ENCODE measurements at places on chromosomes 6 and 20.

DNA sequence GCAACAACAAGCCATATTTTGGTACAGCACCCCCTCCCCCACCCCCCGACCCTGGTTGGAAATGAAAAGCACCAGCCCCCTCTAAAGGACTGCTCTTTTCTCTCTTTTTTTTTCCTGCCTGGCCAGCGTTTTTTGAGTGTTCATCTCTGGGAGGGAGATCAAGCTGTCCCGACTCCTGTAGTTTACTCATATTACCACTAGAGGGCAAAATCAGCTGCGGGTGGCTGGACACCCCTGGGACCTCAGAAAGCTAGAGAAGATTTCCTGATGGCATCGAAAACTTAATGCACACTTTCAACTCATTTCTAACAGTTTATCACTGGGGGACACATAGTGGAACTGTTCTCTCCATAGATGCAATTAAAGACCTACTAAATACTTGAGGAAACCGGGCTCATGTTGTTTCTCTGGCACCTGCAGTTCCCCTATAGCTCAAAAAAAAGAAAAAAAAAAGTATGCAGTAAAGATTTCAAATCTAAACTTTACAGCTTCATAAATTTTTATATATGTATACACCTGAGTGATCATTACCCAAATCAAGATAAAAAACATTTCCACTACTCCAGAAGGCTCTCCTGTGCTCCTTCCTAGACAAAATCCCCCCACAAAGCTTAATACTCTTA is 24.4 kb downstream of the CNBD2 start:
- DNase-seq, result peak; percentile 17

DNA sequence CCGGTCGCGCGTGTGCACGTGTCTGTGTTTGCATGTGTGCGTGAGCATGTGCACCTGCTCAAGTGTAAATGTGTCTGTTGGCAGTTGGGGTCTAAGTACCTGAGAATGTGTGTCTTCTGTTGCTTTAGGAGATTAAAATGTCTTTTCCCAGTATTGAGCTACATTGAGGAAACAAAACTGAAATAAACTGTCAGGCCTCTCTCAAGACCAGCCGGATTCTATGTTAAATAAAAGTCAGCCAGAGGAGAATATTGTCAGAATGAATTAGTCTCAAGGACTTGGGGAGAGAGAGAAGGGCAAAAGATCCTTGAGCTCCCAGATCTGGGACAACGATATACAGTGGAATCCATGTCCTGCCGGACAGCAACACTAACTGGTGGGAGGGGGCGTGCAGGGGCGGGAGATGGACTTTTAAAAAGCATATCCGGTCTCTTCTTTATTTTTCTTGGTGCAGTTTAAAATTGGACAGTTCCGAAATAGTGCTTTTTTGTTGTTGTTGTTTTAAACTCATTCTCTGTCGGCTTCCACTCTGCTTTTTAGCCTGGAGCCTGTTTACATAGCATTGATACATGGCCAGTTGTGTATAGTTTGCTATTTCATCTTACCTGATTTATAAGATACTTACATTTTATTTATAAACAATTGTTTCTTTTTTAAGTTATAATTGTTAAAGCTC is 3.3 kb upstream of the TBX18 start:
- DNase-seq, result no peak

DNA sequence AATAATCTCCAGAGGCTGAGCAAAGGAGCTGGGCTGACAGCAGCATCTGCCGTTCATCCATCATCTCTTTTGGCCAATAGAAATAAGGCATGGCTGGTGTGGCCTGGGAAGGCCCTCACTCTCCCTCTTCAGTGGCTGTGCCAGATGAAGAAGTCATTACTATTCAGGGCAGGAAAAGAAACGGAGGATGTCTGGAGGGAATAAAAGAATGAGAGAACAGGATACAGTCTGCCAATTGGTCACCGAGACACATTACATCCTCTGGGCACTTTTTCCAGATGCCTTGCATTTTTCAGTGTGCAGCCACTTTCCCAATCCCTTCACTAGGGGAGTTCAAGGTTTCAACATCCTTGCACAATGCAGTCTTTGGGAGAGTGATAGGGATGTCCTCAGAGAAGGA is 32.2 kb upstream of the VGLL2 start:
- DNase-seq, result no peak

GRCh38 chr6:128295670-128296069 is 224.7 kb downstream of the PTPRK start:
- no peak for DNase-seq

- DNase-seq, result no peak
Measured at GRCh38 chr20:5660346-5660745, 89.9 kb upstream of the SHLD1 start.

DNA sequence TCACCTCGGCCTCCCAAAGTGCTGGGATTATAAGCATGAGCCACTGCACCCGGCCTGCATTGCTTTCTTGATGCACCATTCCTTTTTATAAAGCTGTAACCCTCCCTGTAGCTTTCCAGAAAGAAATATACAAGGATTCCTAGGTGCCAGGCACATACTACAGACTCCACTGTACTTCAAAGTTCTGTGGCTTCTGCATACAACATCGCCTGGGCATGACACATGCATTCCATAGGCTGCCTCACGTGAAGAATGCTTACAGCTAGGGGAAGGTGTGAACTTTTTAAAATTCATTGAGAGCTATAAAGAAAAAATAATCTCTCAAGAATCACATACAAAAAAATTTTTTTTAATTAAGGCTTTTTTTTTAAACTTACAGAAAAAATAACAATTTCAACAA is 50.2 kb downstream of the TRAM2 start:
- DNase-seq, result no peak

DNA sequence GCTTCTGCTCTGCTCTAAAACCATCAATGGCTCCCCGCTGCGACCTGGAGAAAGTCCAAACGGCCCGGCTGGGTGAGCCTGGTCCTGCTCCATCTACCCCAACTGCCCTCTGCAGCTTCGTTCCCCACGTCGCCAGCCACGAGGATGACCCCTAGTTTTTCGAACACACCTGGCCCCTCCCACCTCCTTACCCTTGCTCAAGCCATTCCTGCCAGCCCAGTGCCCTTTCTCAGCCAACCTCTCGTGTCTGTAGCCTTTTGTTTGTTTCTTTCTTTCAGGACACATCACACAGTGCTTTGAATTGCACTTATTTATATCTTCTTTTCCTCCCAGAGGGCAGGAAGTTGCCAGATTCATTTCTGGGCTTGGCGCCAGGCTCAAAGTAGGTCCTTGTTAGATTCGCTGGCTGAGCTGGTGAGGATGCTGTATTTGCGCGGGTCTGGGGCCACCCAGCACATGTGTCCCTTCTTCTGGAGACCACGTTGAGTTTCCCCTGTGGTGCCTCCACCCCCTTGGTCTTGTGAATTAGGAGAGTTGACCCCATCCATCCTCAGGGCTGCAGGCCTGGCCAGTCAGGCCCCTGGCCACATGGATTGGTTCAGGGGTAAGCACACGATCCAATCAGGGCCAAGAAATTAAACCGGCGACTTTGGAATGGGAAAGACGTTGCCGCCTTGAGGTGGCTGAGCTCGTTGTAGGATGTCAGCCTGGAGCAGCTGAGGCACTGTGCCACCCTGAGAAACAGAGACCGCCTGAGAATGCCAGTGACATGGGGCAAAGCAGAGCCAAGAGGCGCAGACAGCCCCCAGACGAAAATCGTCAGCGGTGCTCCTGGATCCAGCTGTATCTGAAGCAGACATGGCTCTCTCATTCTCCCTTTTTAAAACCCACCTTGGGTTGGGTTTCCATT is 156.0 kb downstream of the CEBPB start:
- DNase-seq, result no peak

DNA sequence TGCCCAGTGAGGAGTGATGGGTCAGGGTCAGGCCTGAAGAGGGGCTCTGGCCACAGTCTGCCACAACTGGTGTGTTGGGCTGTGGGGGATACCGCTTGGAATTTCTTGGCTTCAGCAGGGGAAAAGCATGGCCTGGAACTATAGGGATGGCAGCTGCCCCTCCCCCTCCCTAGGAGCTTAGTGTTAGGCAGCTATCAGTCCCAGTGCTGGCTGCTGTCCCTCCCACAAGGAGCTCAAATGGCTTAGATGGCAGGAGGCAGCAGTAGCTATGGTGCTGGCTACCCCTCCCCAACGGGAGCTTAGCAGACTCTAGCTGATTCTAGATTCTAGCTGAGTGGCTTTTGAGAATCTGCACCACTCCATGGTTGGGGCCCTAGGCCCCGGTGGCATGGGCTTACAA is 414.5 kb upstream of the HSF2 start:
- DNase-seq, result no peak

DNA sequence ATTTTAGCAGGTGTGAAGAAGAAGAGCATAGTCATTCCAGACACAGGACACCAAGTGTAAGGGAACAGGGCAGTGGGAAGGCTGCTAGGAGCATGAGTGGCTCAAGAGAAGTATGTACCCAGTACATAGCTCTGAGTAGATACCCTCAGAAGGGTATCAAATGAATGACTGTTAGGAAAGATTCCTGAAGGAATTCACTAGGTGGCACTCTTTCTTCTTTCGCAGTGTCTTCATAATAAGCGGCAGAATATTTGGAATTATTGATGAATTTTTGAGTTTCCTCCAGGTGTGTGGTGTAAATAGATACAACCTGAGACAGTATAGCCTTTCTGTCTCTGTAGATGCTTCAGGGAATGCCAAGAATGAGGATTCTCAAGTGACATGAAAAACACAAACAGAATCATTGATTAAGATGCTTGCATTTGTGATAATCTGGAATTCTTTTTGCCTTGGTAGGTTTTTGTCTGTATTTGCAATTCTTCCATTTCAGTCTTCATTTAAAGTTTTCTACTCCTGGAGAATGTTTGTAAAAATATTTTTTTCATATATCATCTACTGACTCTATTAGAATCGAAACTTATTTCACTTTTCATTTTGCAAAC is 264.3 kb upstream of the RIMS1 start:
- DNase-seq, result no peak

DNA sequence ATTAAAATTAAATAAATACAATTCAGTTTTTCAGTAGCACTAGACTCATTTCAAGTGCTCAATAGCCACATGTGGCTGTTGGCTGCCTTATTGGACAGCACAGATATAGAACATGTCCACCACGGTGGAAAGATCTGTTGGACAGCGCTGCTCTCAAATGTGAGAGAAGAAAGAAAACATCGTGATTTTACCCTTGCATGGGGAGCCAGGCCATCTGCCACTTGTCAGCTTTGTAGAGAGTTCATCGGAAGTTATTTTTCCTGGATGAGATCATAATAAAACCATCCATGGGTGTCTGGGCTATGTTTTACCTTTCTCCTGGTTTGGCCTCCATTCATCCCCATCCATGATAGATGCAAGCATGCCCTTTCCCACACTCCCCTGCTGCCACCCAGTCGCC is 5.8 kb upstream of the KIF3B start:
- no peak for DNase-seq

GRCh38 chr6:127576874-127577273 is at the start of gene C6orf58:
TSS of gene C6orf58 (plus strand) at chr6:127577174. CDS start at chr6:127577186, 12 bp downstream.
- no peak for DNase-seq

GRCh38 chr6:111709615-111710398 is 104.1 kb upstream of the TRAF3IP2 start:
- peak; percentile 45 for DNase-seq

DNA sequence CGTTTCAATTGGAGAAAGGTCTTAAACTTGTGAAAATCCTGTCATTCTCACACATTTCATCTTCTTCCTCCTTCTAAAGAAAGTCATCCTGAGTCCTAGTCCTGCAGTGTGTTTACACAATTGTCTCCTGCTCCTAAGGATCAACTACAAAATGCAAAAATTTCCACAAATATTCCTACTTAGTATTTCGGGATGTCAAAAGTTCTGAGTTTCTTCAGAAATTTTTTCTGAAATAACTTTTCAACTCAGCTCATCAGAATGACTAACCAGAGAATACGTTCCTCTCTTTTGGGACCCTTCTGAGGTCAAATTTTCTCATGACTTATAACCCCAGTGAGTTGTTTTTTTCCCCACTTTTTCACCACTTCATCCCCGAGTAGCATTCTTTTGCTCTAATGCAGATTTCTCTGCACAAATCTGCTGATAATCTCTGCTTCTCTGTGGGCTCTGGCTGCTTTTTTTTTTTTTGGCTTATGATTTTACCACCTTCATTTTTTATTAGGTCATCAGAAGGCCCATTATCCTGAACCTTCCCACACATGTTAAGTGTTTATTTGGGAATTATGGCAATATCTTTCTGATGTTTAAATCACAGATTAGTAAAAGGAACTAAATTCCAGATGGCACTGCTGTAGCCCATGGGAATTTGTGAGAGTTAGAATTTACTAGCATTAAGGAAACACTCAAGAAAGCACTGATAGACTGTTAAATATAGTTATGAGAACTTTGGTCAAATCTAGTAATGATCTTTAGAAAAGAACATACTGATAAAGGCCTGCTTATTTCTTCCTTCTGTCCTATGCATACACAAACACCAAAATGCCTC is 41.4 kb downstream of the MAP3K5 start:
- DNase-seq, result no peak

- DNase-seq, result no peak
Measured at GRCh38 chr20:14142171-14142570, 146.9 kb downstream of the MACROD2 start.

GRCh38 chr20:52828199-52828598 is 144.0 kb upstream of the TSHZ2 start:
- no peak for DNase-seq

DNA sequence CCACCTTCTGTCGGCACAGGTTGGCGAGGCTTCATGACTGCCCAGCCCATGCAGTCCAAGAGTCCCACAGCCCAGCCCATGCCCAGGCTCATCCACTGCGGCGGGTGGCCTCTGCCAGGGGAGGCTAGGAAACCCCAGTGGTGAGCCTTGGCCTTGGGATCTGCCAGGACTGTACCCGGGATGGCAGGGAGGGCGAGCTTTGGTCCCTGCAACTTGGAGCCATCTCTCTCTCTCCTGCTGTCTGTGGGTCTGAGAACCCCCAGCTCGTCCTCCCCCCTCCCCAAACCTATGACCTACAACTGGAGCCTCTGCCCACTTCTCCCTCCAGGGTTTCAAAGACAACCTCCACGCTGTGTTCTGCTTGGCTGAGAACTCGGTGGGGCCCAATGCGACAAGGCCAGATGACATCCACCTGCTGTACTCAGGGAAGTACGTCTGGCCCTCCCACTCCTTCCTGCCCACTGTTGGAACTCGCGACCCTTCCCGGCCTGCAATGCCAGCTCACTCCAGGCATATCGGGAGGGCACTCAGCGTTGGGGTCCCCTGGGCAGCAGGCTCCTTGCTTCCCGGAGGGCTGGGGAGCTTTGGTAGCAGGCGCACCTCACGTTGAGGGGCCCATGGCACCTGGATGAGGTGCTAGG is 19.7 kb downstream of the NPEPL1 start:
- no peak for DNase-seq

- DNase-seq, result no peak
Measured at GRCh38 chr6:40276141-40276540, 311.0 kb downstream of the LRFN2 start.

- DNase-seq, result no peak
Measured at GRCh38 chr20:18005170-18005989, 36.6 kb downstream of the MGME1 start.

GRCh38 chr6:161374971-161375873 is 101.4 kb upstream of the AGPAT4 start:
- no peak for DNase-seq

GRCh38 chr6:7728855-7729590 is 3.1 kb downstream of the BMP6 start:
- no peak for DNase-seq

- DNase-seq, result no peak
Measured at GRCh38 chr6:3823671-3824070, 25.5 kb upstream of the FAM50B start.

- DNase-seq, result no peak
Measured at GRCh38 chr20:19757487-19758132, 448 bp upstream of the RIN2 start.

Data from activated CD4-positive, alpha-beta T cell treated with anti-CD3 and anti-CD28 coated beads, Interleukin-2, amount 50 U/mL, for 4 hours (primary cell).